ENCODE measurements at places on chromosomes 6 and 20.

DNA sequence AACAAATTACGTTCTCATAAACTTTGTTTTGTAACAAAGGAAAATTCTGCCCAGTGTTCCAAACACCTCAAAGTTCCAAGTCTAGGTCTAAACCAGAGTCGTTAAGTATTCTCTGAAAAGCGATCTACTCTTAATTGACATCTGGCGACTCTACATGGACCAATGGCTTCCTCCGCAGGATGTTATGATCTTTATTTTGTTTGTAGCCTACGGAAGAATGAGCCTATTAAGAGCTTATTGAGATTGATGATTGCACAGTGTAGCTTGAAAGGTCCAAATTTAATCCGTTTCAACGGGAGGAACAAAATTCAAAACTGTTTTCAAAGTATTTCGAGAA, 61.1 kb downstream of the FAM217A start:
- DNase-seq = peak; percentile 27

GRCh38 chr20:32805721-32806120, 14.0 kb upstream of the MAPRE1 start:
- DNase-seq = no peak

GRCh38 chr6:15359335-15359862, 113.5 kb downstream of the JARID2 start:
- no peak for DNase-seq

DNA sequence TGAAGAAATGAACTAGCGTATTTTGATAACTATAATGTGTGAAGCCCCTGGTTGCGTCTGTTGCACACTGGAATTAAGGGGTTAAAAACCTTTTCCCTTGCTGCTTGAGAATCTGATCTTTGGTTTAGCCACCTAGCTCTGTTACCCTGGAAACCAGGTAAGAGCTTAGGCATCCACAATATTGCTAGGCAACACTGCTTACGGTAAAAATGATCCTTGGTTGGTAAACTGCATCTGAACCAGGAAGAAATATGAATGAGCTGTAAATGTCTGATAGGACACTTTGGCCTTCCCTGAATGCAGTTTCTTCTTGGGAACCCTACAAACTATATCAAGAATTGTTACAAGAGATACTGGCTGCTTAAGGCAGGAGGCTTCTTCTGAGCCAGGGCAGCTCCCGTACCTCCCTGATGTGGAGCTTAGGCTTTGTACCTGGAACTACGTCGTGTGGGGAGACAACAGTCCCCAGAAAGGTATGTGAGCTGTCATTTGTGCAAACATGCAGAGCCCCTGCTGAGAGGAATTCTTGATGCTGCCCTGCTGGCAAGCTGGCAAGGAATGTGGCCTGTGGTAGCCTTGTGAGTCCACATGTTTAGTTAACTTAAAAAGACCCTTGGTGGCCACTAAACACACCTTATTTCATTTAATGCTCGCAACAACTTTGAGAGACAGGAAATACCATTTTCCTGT, 18.4 kb downstream of the UBE3D start:
- DNase-seq = no peak

GRCh38 chr6:148967541-148967956, 220.7 kb downstream of the UST start:
- DNase-seq = no peak
